ENCODE measurements at places on chromosomes 4 and X.
A peak's percentile ranks its signal among the peaks of the same experiment; 100 is the strongest.

- DNase-seq = no peak
Measured at GRCh38 chrX:154761977-154762536, 607 bp upstream of the DKC1 start.

DNA sequence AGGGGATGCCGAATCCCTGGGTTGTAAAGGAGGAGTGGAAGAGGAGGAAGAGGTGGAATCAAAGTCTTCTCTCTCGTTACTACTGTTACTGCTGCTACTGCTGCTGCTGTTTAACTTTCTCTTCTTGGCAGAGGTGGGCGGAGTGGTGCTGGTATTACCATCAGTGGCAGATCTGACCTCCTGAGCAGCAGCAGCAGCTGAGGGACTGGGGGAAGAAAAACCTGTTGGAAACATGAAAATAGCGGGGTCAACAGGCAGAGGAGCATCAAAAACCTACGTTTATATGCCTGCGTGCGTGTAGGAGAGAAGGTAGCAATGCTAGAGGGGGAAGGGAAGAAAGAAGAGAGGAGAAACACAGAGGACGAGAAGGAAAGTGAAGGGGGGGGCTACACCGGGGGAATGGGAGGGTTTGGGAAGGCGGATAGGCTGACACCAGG lies 339 bp downstream of the CUL4B start:
- DNase-seq = peak; percentile 41

DNA sequence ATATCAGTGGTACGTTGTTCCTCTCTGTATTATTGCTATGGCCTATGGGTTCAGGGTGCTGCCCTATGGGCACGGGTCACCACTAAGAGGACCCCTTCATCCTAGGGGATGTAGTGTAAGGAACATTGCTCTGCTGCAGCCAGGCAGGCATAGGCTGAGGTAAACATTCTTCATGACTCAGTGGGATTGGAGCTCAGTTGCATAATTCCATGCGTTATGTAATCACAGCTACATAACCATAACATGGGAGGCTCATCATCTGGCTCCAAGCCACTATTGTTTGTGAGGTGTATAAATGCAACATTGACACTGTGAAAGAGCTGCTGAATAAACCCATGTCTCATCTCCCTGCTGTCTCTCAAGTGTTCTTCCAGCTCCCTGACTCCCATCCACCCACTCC lies 375.2 kb downstream of the MAGEE1 start:
- DNase-seq = no peak

DNA sequence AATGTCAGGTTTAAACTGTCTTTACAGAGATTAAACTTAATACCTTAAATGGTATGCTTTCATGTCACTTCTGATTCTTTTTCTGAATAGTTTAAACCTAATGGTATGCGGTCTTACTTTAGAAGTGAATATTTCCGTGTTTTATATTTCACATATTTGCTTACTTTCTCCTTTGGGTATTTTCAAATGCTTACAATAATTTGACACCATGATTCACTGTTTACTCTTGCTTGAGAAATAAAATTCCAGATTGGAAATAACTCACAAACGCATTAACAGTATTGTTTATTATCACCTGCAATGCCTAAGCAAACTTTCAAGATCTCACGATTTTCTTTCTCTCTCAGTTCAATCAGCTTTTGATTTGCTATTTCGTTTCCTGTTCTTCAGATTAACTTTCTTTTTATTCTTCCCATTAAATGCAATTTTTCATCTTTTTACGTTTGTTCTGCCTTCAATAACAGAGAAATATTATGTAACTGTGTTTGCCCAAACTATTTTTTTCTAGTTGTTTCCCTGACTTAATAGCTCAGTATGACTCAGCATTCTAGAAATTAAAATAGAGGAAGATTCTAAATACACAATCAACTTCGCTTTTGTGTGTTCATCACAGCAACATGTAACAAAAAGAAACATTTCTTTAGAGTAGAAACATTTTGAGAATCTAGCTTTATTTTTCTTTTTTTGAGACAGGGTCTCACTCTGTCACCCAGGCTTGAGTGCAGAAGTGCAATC lies 955.5 kb upstream of the PRKX start:
- no peak for DNase-seq

DNA sequence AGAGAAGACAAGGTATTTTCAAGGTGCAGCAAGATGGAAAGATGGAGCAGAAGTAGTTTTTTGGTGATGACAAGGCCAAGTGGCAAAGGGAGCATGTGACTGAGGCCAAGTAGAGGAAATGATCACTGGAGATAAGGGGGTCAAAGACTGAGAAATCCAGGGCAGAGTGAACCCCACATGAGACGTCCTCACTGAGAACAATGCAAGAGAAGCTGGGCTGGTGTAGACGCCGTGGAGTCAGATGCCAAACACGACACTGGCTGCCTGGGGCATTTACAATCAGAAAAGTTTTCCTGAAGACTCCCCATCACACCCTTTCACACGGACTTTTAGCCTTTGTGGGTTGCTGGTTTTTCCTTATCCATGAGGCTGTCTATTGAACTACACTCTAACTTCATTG lies 69.3 kb downstream of the FAM184B start:
- no peak for DNase-seq

DNA sequence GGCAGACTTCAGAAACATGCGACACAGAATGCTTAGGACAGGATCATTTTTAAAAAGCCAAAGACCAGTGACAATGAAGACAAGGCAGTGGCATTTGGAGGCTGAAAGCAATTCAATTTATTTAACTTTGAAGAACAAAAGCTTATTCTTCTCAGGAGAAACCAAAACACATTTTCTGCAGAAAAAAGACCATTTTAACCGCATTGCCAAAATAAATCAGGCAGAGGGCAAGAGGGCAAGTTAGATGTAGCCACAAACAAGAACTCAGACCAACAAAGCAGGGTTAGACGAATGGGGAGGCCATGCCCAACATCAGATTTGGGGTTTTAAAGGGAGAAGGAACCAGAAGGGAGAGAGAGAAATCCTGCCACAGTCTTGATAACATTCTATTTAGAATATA lies 58.9 kb downstream of the RELL1 start:
- no peak for DNase-seq

GRCh38 chr4:187889651-187890050 lies 105.9 kb upstream of the ZFP42 start:
- no peak for DNase-seq

DNA sequence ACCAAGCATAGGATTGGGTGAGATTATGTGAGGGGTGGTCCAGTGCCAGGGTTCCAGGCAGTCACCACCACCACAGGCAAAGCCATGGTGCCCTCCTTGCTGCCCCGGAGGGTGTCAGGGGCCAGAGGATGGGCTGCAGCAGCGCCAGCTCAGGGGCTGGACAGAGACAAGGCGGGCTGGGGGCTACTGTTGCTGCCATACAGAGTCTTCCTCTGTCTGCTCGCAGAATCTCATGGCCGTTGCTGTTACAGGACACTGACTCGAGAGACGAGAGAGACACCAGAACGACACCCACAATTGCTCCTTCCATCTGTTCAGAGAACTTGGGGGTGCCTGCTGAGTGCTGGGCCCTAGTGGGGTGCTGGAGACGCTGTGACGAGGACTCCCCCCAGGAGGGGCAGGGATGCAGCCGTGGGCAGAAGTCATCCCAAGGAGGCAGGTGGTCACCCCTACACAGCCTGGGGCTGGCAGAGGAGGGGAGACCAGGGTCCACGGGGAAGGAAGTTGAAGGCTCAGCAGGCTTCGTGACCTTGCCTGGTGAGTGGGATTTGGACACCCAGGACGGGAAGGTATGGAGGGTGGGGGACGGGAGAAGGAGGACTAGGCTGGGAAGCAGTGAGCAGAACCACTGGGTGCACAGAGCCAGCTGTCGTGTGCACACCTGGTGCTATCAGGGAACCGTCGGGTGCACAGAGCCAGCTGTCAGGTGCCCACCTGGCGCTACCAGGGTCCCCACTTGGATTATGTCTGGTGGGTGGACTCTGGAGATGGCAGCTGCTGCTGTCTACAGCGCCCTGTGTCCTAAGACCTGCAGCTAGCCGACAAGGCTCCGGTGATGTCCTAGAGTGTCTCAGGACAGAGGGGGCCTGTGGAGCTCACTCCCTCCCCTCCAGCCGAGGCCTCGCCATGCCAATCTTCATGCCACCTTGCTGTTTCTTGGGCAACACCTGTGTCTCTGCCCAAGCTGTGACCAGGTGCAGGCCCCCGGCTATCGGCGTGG lies 43.9 kb upstream of the HMX1 start:
- DNase-seq = no peak

GRCh38 chrX:154436374-154436982 lies 476 bp upstream of the GDI1 start:
- peak; percentile 81 for DNase-seq

GRCh38 chr4:128388352-128388630 lies 100.7 kb upstream of the PGRMC2 start:
- DNase-seq = no peak

- no peak for DNase-seq
Measured at GRCh38 chrX:134706138-134706537, 47.9 kb upstream of the PLAC1 start.

GRCh38 chr4:40940756-40941155 lies 191.0 kb downstream of the NSUN7 start:
- DNase-seq = no peak

DNA sequence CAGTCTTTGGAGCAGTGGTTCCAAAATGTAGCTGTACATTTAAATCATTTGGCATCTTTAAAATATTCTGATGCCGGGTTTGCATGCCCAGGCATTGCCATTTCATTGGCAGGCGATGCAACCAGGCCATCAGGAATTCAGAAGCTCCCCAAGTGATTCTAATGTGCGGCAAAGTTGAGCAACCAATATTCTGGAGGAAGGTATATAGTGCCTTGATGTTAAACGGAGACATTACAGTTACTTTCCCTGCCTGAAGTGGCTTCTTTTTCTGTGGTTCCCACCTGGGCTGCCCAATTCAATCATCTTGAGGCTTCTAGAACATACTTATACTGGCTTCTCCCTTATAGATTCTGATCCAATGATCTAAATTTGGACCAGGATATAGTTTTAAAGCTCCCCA lies 68.7 kb upstream of the PGM2 start:
- no peak for DNase-seq

GRCh38 chr4:2415881-2416563 lies 2.4 kb downstream of the ZFYVE28 start:
- no peak for DNase-seq

DNA sequence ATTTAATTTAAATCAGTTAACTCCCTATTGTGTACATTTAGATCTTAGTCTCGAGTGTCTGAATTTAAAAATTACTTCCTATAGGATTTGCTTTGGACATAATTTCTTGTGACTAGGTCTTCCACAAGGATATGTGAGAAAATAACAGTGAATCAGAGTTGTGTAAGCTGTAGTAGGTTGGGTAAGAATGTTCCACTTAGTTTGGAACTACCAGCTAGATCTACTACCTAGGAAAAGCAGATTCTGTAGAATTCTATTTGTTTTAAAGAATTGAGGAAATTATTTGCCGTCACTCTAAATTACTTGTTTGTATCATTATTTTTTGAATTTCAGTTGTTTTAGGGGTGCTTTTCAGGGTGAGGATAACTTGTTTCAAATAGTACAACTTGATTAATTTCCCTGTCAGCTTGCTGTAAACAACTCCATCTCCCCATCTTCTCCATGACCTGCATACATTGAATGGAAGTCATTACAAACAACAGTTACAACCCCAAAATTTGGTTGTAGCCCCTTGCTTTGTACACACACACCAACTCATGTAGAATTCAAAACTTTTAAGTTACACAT lies 1.3 kb downstream of the MTHFD2L start:
- peak; percentile 55 for DNase-seq

- DNase-seq = no peak
Measured at GRCh38 chrX:45823536-45823935, 622.9 kb upstream of the DIPK2B start.

- no peak for DNase-seq
Measured at GRCh38 chrX:11996810-11997209, 141.5 kb upstream of the FRMPD4 start.

GRCh38 chr4:90219822-90220221 lies 92.6 kb downstream of the CCSER1 start:
- DNase-seq = no peak

DNA sequence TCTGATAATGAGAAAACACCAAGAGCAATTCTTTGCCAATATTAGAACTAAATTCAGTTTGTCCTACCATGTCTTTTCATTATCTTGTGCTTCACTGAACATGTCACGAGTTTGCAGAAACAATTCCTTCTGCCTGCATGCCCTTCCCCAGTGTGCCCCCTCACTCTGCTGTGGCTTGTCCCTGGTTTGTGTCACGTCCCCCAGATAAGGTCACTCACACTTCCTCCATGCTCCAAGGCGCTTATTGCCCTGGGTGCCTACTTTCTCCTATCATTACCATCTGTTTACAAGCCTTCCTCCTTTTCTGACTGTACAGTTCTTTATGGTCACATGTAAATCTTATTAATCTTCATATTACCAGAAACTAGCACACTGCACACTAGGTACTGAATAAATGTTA lies 394.1 kb downstream of the KCNIP4 start:
- no peak for DNase-seq

DNA sequence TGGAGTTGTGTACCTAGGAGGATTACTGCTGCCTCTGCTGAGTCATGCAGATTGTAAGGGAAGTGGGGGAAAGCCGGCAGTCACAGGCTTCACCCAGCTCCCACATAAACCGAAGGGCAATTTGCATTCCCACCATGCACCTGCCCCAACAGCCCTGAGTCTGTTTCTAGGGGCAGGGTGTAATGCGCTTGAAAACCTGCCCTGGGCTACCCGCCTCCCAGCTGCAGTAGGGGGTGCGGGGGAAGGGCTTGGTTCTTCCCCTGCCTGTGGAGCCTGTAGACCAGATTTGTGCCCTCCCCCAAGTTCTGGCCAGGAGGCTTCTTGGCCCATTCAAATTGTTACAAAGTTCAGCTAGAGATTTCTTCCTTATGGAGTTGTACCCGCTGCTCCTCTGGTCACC lies 269.2 kb upstream of the DDX53 start:
- no peak for DNase-seq

GRCh38 chrX:39796856-39797255 lies 300.9 kb downstream of the BCOR start:
- DNase-seq = no peak

DNA sequence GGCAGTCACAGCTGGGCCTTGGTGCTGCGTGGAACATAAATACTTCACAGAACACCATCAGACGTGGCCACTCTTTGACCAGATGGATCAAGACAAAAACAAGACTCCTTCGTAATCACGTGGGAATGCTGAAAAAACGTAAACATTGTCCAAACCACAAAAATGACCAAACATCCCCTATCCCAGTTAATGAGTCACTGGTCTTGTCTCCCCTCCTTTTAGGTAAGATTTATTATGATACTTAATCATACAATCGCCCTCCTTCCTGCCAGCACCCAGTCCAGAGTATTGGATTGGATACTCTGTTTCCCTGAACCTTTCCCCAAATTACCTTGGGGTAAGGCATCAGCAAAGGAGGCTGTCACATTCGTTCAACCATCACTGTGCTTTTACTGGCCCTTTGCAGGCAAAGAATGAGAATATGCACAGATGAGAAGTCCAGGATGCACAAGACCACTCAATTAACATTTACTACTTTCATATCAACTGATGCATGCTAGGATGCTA lies 601 bp upstream of the TCEANC start:
- DNase-seq = no peak

GRCh38 chr4:102647117-102647516 lies 113.7 kb downstream of the MANBA start:
- no peak for DNase-seq

GRCh38 chr4:40270609-40271008 lies 64.5 kb upstream of the CHRNA9 start:
- DNase-seq = no peak

- DNase-seq = peak; percentile 37
Measured at GRCh38 chrX:374596-374995, 12.1 kb downstream of the PPP2R3B start.

GRCh38 chr4:145735347-145735675 lies 55.4 kb downstream of the C4orf51 start:
- DNase-seq = no peak

- no peak for DNase-seq
Measured at GRCh38 chr4:119020158-119020557, 115.5 kb upstream of the MYOZ2 start.

All from suppressor macrophage treated with lipopolysaccharide for 1 hour (primary cell).